Stimulated activated CD8-positive, alpha-beta memory T cell treated with anti-CD3 and anti-CD28 coated beads, Interleukin-4, amount 100 ng/mL, for 1 hour (primary cell): ENCODE measurements at places on chromosomes 11 and 22.

- no peak for DNase-seq
Measured at GRCh38 chr11:67288198-67288451, 978 bp upstream of the ANKRD13D start.

GRCh38 chr11:20590381-20590780 lies 9.0 kb upstream of the SLC6A5 start:
- no peak for DNase-seq

DNA sequence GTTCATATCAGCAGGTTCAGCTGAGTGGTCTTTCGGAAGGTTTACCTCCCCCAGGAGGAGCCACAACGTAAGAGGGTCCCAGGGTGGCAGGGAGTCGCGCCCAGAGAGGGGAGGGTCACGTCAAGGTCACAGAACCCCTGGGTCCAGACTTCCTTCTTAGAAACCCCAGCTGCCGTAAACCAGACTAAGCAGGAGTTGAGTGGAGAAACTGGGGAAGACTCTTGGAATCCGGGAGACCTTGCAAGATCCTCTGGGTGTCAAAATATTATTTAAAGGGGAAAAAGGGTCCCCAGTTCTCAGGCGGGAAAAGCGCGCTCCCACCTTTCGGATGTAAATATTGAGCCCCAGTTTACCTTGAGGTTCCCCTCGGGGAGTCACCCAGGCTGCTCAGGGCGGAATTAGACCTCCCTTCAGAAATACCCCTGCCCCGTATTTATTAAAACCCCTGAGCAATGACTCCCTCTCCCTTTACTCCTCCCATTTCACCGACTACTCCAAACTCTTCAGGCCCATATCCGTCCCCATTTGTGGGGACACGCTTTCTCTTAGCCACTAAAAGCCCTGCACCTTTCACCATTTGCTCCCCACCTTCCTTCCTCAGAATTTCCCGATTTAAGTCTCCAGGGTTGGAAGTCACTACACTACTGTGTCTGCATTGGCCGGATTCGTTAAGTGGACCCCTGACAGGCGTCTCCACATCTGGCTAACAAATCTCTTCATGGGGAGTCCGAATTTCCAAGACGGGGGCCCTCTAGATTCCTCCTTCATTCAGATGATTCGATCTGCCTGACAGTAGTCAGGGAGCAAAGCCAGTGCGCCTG lies 4.2 kb downstream of the SLC17A6 start:
- DNase-seq: no peak

GRCh38 chr11:10303558-10304363 lies 1.1 kb upstream of the ADM start:
- DNase-seq: no peak

DNA sequence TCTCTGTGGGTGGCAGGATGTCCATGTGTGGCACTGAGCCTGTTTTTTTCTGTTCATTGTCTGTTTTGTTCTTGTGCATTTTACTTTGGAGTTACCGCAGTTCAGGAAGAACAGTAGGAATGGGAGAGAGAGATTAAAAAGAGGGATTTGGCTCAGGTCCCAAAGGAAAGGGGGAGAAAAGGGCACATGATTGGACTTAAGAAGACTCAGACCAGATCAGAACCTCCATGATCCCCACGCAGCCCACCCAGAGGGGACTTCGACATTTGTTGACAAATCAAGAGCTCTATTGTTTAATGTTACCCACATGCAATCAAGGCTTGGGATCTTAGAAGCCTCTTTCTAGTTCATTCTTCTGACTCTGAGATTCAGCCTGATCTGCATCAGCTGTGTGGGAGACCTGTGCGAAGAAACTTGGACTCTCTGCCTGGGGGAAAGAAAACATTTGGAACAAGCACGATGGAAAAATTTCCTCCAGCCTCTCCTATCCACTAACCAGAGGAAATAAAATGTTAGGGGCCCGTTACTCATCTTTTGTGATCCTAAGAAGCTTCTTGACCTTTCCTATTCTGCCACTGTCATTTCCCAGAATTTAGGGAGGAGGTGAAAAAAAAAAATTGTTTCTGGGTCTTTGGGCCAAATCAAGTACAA lies 119.2 kb downstream of the SPON1 start:
- no peak for DNase-seq

- no peak for DNase-seq
Measured at GRCh38 chr11:64372021-64372420, 13.1 kb downstream of the RPS6KA4 start.
